GM13977 (cell line): ENCODE measurements at places on chromosomes 1 and 21.

GRCh38 chr1:42945164-42945563 lies 13.5 kb downstream of the SLC2A1 start:
- no peak for DNase-seq

DNA sequence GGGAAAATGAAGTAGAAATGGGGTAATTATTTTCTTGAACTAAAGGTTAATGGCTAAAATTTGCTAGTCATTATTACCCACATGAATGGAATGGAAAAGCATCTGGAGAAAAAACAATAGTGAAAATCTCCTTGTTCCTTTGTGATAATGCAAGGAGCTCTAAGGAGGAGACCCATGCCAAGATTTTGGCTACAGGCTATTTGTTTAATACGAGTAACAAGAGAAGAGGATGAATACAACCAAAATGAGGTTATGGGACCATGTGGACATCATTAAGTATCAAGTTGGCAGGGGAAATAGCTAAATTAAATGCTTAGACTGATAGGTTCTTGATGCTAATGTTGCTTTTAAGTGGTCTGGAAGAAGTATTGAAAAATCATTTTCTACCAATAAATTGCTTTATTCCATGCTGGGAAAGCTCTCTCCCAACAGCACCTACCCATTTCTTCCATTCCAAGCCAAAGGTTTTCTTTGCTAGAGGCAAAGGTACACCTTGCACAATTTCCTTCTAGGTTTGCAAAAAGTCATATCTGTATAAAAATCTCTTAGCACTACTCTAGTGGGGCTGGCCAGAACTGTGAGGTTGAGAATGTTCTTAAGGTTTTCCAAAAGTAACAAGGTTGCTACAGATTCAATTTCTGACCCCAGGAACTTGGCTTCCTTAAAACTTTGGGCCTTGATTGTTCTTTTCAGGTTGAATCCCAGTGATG lies 100.2 kb downstream of the SMYD2 start:
- no peak for DNase-seq

DNA sequence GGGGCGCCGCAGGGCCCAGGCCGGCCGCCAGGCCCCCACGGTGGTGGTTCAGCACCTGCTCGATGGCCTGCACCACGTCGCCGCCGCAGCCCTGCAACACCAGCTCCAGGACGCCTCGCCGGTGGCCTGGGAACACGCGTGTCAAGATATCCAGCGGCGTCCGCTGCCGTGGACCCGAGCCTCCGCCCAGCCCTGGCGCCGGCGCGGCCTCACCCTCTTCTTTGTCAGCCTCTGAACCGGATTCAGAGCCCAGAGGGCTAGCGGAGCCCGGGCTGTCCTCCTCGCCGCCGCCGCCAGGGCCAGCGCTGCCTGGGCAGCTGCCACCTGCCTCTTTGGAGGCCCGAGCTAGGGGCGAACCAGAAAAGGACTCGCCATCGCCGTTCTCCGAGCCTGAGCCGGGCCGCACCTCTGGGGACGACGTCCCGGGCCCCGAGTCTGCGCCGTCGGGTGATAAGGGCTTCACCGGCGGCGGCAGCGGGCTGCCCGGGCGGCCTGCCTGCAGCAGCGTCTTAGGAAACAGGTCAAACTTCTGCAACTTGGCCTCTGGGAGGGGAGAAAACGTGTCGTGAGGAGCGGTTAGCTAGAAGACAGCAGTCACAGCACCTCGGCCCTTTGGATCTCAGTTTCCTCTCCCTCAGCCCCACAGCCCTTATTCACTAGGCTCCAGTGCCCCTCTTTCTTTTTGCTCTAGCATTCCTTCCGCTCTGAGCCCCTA lies 3.9 kb downstream of the DMRTA2 start:
- DNase-seq = peak; percentile 51

GRCh38 chr21:36507397-36508018 lies 27.6 kb upstream of the CLDN14 start:
- no peak for DNase-seq

GRCh38 chr1:32138965-32139364 lies 31.1 kb downstream of the KPNA6 start:
- no peak for DNase-seq

DNA sequence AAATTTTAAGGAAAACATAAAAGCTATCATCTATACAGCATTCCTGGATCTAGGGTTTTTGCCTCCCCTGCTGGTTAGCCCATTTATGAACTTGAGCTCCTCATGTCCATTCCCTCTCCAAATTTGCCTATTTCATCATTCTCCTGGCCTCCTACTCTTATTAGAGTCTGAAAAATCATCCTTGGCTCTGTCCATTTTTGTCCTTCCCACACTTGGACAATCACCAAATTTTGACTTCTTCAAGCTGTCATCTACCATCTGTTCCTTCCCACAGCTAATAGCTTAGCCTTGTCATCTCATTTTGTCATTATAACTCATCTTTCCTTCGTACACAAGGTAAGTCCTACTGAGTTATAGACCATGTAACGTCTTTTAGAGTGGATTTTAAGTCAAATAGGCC lies 2.2 kb upstream of the HENMT1 start:
- no peak for DNase-seq

GRCh38 chr1:97983126-97983525 lies 62.3 kb upstream of the DPYD start:
- no peak for DNase-seq

GRCh38 chr1:108606478-108606877 lies 46.6 kb downstream of the EEIG2 start:
- DNase-seq = no peak

DNA sequence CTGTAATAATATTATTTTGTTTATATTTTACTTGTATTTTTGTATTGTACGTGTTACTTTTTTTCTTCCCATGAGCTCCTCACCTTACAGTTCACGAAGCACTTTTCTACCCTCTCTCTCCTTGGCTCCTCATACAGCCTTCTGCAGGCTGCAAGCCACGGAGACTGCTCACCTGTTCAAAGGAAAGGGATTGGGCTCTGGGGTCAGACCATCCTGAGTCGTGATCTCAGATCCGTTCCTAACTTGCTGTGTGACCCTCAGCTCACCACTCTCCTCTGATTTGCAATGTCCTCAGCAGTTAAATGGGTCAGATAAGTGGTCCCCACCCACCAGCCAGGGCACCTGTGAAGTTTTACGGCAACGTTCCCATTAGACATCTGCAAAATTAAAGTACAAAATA lies 54.1 kb downstream of the VWA5B1 start:
- no peak for DNase-seq

GRCh38 chr1:26225033-26225831 lies 8.8 kb upstream of the CEP85 start:
- DNase-seq = no peak
